ENCODE measurements at places on chromosomes 6 and 20.

- DNase-seq, result no peak
Measured at GRCh38 chr6:6479785-6480184, 108.7 kb upstream of the LY86 start.

DNA sequence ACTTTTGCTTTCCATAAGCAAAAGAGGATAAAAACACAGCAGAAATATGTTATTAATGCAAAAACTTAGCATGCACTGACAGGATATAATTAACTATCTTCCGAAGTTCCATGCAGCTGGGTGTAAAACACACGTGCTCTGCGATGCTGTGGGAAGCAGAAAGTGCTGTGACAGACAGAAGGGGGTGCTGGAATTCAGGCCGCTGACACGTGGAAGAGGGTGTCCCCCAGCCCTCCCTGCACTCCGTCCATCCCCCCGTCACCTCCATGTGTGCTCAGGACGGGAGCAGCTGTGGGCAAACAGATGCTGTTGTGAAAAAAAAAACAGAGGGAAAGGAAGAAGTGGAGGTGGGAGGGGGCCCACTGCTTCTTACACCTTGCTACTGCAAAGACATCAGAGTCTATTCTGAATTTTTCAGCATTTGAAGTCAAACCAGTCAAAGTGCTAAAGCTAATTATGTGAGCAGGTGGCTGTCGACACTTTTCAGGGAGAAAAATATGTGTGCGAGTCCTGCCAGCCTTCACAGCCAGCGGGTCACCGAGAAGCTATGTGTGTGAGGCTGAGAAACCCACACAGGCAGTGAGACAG lies 175.9 kb upstream of the AFDN start:
- no peak for DNase-seq

GRCh38 chr6:82612475-82613039 lies 248.9 kb downstream of the TPBG start:
- no peak for DNase-seq

DNA sequence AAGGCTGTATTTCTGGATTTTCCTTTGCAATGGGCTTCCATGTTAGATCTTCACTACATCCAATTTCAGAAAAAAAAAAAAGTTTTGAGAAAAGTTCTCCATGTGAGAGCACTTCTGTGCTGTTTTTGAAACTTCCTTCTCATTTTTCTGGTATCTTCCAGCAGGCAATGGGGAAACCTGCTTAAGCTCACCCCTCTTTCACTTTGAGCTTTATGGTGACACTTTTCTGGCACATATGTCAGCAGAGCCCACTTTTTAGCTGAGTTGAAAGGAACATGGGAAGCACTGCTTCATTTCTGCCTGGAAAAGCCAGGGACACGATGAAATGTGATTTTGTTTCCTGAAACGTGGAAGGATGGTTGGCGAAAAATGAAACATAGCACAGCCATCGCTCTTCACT lies 293.7 kb downstream of the PLCB1 start:
- DNase-seq, result no peak

GRCh38 chr20:59802018-59802417 lies 131.4 kb downstream of the SYCP2 start:
- DNase-seq, result no peak

- DNase-seq, result no peak
Measured at GRCh38 chr6:169857343-169858292, 106.2 kb downstream of the ERMARD start.

Data from GM18507 (cell line).